ENCODE measurements at places on chromosomes 6 and 20.

DNA sequence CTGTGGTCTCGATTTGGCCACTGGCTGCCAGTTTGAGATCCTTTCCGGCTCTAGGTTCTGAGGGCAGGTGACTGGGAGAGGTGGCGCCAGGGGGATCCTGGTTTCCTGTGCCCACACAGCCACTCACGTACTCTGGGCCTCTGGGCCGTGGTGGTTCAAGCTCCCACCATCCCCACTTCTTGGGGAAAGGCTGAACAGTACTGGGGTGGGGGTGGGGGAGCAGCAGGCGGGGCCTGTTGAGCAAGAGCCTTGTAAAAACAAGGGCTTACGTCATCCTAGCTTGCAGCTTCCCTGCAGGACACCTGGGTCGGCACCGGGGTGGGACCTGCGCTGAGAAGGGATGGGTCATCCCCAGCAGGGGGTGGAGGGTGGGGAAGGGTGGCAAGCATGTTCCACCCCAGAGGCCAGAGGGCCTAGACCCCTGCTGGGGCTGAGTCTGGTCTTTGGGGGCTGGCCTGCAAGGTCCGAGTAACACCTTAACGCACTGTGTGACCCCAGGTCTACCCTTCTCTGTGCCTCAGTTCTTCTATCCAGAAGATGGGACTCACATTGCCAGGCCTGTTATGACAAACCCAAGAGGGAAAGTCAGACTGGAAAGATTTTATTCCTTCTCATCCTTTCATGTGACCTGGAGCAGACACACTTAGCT lies 3.1 kb upstream of the CEBPB start:
- no peak for DNase-seq

DNA sequence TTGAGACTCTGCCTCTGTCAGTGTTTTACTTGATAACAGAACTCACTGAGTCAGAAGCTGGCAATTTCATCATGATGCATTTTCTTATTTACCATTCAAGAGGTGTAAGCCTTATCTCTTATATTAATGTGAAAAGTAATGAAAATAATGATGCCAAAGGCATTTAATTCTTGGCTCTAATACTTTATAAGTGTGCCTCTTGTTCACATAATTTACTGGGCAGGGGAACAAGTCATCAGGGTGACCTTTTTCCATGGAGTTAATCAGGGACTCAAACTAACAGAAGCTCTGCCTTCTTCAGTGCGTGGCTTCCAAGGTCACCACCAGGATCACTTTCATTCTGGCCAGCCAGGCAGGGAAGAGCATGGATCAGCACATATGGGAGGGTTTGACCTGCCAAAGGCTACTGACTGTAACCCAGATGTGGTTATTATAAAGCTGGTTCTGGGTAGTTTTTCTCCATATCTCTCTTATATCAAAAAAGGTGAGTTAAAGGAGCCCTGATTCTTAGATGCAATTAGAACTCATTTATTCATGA lies 5.2 kb upstream of the PLCB1 start:
- no peak for DNase-seq

DNA sequence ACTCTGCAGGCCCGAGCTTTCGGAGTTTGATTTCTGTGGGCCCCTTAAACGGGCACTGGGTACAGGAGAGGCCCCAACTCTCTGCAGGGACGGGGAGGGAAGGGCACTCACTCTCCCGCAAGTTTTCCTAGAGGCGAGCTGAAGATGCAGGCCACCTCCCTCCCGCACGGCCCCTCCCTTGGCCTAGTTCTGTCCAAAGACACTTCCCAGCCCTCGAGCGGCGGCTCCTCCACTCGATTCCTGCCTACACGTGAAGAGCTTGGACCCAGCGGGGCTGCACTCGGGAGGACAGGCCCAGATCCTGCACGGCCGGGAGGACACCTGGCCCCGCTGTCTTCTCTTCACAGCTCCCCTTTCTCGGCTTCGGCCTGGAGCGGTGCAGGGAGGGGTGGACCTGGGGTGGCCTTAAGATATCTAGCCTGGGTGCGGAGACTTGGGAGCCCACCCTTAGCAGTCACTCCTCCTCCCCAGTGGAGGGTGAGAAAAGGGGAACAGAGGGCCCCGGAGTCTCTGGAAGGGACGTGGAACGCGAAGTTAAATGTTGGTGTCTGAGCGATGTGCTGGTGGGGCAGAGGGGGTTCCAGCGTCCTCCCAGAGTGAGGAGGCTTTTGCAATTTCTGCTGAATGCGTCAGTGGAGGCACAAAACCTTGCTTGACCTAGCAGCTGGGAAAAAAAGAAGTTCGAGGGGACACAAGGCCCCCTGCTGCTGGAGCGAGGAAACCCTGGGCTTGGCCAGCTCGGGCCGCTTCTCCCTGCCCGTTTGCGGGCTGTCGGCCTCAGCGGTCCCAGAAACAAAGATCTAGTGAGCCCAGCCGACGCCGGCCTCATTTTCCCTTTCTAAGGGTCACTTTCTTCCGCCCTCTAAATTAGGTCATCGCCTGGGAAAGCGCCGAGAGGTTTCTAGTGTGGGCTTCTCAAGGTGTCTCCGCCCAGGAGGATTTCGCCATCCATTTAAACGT lies 4.9 kb downstream of the OLIG3 start:
- no peak for DNase-seq

GRCh38 chr6:62808565-62809293 lies 402.5 kb upstream of the FKBP1C start:
- DNase-seq: no peak

DNA sequence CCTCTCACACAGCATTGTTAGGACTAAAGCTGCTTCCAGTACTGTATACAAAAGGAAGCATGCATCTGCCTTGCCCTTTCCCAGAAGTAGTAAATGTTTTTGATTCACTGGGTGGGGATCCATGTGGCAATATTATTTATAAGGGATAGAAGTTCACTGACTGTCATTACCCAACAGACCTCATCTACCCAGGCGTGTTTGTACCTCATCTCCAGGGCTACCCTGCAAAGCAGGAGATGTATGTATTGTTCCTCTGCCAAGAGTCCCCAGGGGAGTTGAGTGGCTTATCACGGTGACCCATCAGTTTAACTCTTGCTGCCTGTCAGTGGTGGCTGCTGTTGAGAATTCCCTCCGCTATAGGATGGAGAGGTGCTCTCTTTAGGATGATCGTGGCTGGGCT lies 42.5 kb downstream of the SLC24A3 start:
- no peak for DNase-seq

- DNase-seq: no peak
These were observed 171.2 kb upstream of the SULF2 start for GRCh38 chr20:47956268-47956995.

- DNase-seq: no peak
These were observed 276.0 kb upstream of the SGK1 start for GRCh38 chr6:134593887-134594286.

GRCh38 chr20:51807720-51808250 lies 5.5 kb upstream of the SALL4 start:
- no peak for DNase-seq

GRCh38 chr6:33216117-33216649 lies 7.9 kb downstream of the RING1 start:
- no peak for DNase-seq

DNA sequence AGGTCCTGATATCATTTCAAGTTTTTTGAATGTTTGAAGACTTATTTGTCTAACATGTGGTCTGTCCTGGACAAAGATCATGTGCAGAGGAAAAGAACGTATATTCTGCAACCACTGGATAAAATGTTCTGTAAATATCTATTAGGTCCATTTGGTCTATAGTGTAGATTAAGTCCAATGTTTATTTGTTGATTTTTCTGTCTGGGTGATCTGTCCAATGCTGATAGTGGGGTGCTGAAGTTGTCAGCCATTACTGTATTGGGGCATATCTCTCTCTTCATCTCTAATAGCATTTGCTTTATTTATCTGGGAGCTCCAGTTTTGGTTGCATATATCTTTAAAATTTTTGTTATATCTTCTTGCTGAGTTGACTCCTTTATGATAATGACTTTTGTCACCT lies 258.4 kb upstream of the CITED2 start:
- DNase-seq: no peak

- DNase-seq: no peak
These were observed 1413.9 kb upstream of the ADGRB3 start for GRCh38 chr6:67221226-67221625.

GRCh38 chr6:39755231-39755630 lies 30.0 kb upstream of the KIF6 start:
- DNase-seq: no peak

DNA sequence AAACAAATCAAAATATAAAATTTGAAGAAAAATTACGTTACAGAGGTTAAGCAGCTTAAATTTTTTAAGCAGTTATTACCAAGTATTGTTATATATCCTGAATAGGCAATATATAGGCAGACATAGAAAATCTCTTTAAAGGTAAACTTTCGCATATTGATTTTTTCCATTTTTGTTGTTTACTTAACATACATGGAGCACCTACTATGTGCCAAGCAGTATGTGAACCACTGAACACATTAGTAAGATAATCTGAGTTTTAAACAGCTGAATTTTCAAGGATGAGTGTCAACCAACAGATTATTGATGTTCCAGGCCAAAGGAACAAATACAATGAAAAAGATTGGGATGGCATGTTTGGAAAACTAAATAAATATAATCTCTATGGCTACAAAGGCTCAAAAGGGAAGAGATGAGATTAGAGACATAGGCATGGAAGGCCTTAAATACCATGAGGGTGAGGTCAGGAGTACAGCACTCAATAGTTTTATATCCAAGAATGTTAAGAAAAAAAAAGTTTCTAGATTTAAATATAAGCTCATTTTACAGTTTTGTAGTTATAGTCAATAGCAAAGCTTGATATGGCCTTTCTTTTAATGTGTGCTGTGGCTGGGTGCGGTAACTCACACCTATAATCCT lies 277.5 kb downstream of the PTPRK start:
- DNase-seq: no peak

GRCh38 chr20:24948939-24949679 lies at the start of gene CST7:
CST7 (plus strand) TSS chr20:24949269; CDS start chr20:24949506, 237 bp downstream.
- DNase-seq: peak; percentile 52

DNA sequence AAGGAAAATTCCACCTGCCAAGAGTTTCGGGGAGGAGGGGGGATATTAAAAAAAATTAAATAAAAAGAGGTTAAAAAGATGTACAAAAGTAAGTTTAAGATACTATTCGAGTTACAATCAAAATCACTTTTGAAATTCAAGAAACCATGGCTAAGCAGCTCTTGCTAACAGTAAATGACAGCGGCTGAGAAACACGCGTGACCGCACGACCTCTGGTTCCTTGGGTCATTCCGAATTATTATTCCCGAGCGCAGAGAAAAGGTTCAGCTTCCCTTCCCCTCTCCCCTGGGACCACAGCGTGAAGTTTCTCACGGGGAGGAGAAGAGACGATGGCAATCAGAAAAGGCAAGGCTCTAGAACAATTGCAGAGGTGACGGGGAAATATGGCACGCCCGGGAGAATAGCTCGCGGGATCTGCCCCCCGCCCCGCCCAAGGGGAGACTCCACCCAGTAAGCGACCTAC lies 496 bp downstream of the TMEM242 start:
- no peak for DNase-seq

DNA sequence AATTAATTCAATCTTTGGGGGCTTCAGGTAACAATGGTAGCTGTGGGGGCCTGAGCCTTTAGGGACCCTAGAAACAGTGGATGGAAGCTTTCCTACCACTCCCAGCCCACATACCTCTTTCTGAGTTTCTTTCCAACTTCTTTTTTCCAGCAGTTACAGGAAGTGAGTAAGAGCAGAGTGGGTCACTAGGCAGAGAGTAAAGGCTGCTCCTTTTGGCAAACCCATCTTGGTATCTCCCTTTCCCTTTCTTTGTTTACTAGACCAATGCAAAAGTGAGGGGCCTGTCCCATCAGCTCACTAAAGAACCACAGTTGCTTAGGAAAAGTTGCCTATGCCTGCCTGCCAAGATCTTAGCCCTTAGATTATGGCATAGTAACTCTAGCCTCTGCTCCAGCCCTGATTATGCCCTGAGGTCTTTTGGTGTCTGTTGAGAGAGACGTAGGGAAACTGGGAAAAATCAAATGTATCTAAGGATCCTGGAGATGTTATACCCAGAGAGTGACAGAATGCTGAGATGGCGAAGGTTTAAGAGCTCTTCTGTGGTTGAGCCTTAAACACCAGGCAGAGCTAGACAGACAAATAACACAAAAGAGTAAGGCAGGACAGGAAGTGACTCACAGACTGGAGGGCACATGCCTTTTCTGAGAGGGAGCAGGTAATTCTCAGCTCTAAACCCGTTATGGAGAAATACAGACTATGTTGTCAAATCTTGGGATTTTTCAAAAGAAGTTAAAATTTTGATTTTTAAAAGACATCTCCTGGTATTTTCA lies 31.3 kb downstream of the TRMT6 start:
- DNase-seq: no peak

- no peak for DNase-seq
These were observed 542.6 kb downstream of the HDGFL1 start for GRCh38 chr6:23111984-23112383.

DNA sequence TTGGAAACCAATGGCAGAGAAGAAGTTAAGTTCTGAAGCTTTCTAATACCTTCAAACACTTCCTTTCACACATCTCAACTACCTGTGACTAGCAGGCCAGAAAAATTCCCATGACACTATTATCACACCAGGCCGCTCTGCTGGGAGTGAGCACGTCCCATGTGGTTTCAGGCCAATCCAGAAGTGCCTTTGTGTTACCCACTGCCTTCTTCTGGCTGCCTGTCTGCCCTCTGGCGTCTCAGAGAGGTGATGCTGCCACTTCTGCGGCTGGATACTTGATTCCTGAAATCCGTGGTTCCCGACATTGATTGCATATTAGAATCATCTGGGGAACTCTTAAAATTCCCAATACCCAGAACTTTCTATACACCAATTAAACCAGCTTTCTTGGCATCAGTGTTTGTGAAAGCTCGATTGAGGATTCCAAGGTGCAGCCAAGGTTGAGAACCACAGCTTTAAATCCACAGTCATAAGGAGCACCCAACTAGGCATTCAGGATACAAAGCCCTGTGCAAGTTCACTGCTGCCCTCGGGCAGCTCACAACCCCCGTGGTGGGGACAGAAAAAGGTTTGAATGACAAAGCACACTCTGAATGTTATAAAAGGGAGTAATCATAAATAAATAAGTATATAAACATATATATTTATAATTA lies 65.6 kb downstream of the STMND1 start:
- no peak for DNase-seq

DNA sequence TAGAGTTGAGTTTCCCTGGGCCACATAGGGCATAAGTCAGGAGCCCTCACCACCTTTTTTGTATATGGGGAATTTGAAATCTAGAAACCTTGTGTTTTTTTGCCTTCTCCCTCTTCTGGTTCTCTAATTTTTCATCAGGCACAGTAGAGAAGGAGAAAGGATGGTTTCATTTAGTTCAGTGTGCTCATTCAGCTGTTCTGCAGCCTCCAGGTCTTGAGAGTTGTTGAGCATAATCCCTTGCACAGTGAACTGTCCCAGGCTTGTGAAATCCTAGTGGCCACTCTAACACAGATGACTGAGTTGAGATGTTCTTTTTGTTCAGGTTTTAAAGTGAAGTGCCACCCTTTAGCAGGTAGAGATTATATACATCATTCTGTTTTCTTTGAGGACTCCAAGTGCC lies 183.5 kb downstream of the CDKAL1 start:
- no peak for DNase-seq

DNA sequence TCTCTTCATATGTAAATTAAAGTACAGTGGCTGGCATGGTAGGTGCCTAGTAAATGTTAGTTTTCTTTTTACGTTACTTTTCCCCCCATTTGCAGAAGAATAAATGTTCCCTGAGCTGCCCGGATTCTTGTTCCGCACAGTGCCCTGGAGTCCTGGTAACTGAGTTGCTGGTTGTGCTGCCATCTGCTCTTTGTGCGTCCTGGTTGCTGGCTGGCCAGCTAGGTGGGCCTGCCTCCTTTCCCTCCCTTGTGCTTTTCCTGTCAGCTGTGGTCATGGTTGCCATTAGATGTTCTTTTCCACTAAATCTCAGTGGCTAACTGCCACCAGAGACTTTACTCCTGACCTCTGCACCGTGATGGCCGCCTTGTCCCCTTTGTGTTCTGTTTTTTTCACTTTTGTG lies 28.6 kb downstream of the CEP43 start:
- no peak for DNase-seq

Measured in stimulated activated CD4-positive, alpha-beta T cell treated with anti-CD3 and anti-CD28 coated beads, Interleukin-1b, Interleukin-23, amount 100 ng/mL, for 1 hour (primary cell).